NB4 (cell line): ENCODE measurements at places on chromosomes 12 and 14.

GRCh38 chr12:12482150-12482761 lies 80.4 kb downstream of the DUSP16 start:
- no peak for DNase-seq

GRCh38 chr12:98653866-98654493 lies 8.9 kb downstream of the APAF1 start:
- DNase-seq, result peak; percentile 79

DNA sequence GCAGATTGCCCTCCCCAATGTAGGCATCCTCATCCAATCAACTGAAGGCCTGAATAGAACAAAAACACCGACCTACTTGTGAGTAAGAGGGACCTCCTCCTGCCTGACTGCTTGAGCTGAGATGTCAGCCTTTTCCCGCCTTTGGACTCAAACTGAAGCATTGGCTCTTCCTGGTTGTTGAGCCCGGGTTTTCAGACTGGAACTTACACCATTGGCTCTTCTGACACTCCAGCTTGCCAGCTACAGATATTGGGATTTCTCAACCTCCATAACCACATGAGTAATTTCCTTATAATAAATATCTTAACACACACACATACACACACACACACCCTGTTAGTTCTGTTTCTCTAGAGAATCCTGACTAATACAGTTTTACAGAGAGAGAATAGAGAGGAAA lies 173.4 kb upstream of the NTF3 start:
- no peak for DNase-seq

- DNase-seq, result no peak
These were observed 63.2 kb downstream of the NAV3 start for GRCh38 chr12:77893918-77894317.

DNA sequence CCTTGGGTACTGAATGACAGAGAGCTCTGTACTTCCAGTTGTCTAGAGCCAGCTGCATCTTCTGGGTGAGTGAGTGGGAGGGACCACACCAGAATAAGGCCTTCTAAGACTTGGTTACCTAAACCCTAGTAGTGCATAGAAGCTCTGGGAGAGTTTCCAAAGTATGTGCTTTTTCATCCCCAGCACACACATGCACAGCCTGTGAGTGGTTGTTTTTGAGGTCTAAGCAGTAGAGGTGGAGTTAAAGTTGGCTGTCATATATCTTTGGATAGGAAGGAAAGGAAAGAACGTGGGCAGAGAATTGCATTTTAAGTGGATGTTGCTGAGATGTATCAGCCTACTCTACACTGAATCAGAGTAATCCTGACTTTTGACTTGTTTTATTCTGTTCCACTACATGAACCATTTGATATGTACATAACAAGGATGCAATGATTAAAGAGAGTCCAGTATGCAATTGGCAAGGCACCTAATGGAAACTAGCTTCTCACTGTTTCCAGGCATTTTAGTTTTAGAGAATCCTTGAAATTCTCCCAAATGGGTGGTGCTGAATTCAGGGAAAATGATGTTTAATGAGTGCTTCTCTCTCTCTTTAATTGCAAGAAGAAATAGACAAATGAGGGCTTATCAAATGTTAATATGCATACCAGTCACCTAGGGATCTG lies 51.8 kb upstream of the PRICKLE1 start:
- no peak for DNase-seq
